Forelimb muscle (tissue), 1 donor: ENCODE measurements at places on chromosomes 1 and 21.

- DNase-seq, result no peak
These were observed 12.5 kb downstream of the EPS15 start for GRCh38 chr1:51506537-51506936.

- no peak for DNase-seq
These were observed 32.6 kb downstream of the TNFRSF8 start for GRCh38 chr1:12095452-12096263.

DNA sequence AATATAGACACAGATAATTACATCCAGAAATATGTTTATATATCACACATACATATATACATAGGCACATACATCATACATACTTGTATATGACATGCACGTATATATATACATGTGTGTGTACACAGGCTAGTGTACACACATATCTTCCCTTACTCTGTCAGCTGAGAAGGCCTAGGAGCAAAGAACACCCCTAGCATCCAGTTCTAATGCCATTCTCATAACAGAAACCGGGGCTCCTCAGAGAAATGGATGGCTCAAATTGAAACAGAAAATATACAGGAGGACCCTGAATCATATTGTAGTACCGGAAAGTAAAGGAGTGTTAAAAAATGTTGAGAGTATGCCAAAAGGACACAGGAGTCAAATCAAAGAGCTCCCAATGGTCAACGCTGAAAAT is 19.7 kb upstream of the HYI start:
- DNase-seq, result no peak

DNA sequence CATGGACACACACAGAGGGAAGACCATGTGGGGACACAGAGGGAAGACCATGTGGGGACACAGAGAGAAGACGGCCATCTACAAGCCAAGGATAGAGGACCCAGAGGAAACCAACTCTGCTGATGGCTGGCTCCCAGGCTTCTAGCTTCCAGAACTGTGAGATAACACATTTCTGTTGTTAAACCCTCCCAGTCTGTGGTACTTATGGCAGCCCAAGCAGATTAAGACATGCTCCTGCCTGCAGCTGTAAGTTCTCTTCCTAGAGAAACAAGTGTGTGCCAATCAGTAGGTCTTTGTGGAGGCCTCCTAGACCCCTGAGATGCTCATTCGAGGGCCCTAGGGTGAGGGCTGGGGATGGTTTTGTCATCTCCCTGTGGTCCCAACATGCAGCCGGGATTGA is 2.7 kb downstream of the AGT start:
- DNase-seq, result no peak

GRCh38 chr1:43348809-43349593 is 9.8 kb upstream of the CDC20 start:
- no peak for DNase-seq

DNA sequence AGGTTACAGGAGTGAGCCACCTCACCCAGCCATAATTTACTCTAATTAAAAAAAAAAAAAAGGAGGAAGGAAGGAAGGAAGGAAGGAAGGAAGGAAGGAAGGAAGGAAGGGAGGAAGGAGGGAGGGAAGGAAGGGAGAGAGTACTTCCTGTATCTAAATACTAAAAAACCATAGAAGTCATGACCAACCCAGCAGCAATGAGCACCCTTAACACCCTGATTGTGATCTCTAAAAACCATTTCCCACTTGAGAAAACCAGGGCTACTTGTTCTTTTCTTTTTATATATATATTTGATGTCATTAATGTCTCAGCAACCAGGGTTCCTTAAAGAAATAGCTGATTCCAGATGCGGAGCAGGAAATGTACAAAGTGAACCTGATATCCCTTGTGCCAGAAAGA is 31.2 kb downstream of the ARID4B start:
- DNase-seq, result no peak

DNA sequence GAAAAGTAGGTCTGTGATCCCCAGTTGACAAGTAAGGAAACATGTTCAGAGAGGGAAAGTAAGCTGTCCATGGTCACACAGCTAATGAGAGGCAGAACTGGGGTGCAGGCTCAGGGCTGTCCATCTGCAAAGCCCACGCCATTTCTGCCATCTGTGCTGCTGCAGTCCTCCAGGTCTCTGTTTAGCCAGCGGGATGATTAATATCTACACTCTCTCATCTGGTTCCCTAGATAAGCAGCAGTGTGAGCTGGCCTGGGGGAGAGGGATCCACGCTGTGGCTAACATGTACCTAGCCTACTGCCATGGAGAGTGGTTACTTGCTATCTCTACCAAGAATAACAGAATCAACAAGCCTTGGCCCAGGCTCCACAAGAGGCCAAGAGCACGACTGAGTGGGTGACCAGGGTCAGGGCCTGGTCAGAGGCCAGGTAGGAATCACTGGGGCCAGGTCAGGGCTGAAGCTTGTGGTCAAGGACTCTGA is 75.2 kb downstream of the TRABD2B start:
- DNase-seq, result no peak
